ENCODE measurements at places on chromosomes 2 and 18.

DNA sequence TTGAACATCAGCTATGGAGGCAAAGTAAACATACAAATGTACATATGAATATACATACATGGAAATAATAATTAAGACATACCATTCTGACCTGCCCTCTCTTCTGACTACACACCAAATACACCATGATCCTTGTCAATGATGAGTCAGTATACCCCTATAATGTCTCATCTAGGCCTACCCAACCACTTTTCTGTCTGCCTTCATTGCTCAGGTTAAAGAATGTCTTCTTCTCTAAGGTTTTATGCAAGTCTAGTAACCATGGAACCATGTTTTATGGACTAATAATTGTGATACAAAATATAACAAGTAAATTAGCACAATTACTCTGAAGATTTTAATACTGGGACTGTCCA lies 128.7 kb downstream of the NCKAP5 start:
- no peaks in the 10 kb centered on the region for H3K36me3 ChIP-seq
- no peak overlapping the region for H3K4me3 ChIP-seq
- no peaks in the 10 kb centered on the region for H3K27me3 ChIP-seq
- no peaks in the 10 kb centered on the region for H3K4me1 ChIP-seq
- DNase-seq, result no peak

- H3K27ac ChIP-seq, result no peak overlapping the region
- no peak for DNase-seq
- no peaks in the 10 kb centered on the region for H3K4me1 ChIP-seq
- H3K27me3 ChIP-seq, result no peaks in the 10 kb centered on the region
- no peak overlapping the region for H3K4me3 ChIP-seq
- no peaks in the 10 kb centered on the region for H3K36me3 ChIP-seq
Observed at GRCh38 chr2:227052879-227053278, 111.1 kb downstream of the COL4A4 start.

GRCh38 chr2:74566076-74566753 lies 11.7 kb downstream of the DOK1 start:
- no peaks in the 10 kb centered on the region for H3K4me1 ChIP-seq
- H3K27me3 ChIP-seq, result no peaks in the 10 kb centered on the region
- no peak overlapping the region for H3K27ac ChIP-seq
- no peaks in the 10 kb centered on the region for H3K36me3 ChIP-seq
- DNase-seq, result no peak
- no peak overlapping the region for H3K4me3 ChIP-seq

DNA sequence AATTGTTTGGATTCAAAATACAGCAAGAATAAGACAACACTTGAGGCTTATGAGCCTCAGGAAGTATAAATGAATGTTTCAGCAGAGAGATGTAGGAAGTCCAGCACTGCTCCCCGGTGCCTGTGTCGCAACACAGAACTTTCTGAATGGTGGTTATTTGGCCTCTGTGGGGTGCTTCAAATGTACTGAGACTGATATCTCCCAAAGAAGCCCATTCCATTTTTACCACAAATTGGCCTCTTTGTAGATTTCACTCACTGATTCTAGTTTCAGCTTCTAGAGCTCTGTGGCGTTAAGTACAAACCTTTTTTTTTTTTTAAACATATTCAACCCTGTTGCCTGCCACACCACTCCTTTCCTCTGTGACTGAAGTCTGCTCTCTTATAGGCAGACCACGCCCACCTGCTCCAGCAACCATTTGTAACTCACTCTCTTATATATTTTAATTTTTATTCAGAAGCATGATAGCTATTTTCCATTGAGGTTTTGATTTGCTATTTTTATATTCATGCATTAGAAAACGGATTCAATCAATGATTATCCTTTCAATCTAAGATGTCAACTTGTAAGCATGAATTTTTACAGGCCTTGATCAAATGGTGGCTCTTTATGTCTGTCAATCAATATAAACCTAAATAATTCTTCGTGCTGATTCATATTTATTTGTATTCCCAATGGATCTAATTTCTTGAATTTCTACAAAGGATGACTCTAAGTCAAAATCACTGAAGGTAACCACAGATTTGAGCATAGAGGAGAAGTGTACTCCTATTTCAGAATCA lies 277.1 kb upstream of the CCDC68 start:
- H3K36me3 ChIP-seq, result no peaks in the 10 kb centered on the region
- DNase-seq, result no peak
- no peak overlapping the region for H3K4me3 ChIP-seq

DNA sequence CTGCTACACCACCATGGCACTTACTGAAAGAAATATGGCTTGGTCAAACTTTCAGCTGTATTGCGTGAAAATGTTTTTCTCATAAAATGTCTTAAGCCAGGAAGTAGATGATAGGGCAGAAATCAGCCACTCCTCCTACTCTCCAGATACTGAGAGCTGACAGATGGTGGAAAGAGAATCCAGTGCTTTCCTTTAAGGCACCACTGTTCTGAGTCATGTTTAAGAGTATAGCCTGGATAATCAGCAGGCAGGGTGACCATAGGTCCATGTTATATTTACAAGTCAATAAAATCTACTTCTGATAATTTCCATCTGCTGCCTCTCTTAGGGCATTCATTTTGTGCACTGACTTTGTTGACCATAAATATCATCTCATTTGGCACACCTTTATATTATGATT lies 21.9 kb downstream of the ARPC2 start:
- H3K4me1 ChIP-seq, result peaks cover 2% of the 10 kb centered on the region
- no peak for DNase-seq
- no peak overlapping the region for H3K27ac ChIP-seq
- peaks cover 95% of the 10 kb centered on the region for H3K36me3 ChIP-seq
- no peaks in the 10 kb centered on the region for H3K27me3 ChIP-seq

Data from CD4-positive, alpha-beta T cell (primary cell).